ENCODE measurements at places on chromosomes 1 and 21.

DNA sequence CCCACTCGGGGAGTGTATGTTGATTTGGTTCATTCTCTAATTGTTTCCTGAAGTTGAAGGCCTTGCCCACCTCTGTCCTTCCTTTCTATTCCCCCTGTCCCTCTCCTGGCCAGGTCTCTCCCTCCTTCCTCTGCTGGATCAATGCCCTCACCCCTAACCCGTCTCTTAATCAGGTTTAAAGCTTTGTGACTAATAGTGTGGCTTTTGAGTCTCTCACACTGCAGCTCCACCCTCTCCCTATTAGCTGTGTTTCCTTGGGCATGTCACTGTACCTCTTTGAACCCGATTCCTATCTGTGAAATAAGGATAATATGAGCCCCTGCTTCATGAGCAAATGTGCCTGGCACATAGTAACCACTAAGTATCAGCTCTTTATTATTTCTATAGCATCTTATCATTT lies 20.5 kb downstream of the AHDC1 start:
- DNase-seq, result no peak

DNA sequence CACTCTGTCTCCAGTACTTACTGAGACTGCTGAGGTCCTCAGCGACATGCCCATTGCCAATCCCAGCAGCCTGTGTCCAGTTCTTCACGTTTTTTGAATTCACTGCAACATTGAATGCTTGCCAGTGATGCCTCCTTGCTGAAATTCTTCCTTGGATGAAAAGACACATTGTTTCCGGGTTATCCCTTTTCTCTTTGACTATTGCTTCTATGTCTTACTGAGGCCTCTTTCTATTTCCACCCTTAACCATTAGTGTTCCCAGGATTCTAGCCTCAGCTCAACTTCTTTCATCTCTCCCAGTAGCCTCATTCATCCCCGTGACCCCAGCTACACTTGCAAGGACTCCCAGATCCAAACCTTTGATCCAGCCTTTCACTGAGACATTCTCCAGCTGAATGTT lies 46.5 kb upstream of the KIF26B start:
- no peak for DNase-seq

DNA sequence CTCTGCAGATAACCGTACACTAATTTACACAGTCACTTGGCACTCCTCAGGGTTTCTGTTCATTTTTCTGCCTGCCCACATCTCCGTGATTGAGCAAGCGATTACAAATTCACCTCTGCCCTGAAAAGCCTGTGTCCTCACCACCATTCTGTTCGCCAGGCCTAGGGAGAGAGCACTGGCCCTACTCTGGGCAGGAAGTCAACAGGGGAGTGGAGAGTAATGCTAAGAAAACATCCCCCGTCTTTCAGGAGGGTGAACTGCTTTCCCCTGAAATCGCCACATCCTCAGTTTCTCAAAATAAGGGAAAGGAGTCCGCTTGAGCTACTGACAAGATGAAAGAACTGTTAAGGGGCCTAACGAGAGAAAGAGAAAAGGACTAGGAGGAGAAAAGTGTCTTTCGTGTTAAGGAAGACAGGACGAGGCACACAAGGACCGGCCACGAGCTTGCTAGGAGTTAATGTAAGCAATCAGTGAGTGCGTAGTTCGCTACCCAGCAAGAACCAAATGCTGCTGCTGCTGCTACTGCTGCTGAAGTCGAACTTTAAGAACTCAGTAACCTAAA lies 632 bp downstream of the PEX19 start:
- peak; percentile 27 for DNase-seq

GRCh38 chr1:154406572-154406879 lies 1.4 kb downstream of the IL6R start:
- DNase-seq, result peak; percentile 23

GRCh38 chr21:23579573-23579972 lies 2027.7 kb downstream of the MRPL39 start:
- DNase-seq, result no peak

DNA sequence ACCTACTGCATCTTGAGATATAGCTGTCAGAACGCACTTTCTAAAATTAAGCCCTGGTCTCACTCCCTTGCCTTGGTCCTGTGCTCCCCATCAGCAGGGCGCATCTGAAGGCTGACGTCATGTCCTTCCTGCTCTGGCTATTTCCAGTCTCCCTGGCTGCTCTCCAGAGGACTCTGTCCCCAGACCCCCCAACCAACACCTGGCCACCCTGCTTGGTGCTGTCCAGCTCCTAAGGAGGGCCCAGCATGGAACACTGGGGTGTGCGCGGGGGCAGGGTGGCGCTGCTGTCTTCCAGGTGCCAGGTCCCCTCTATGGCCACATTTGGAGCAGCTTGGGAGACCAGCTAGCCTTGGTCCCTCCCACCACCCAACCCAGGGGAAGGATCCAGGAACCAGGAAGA lies 8.3 kb downstream of the TNNT2 start:
- no peak for DNase-seq

DNA sequence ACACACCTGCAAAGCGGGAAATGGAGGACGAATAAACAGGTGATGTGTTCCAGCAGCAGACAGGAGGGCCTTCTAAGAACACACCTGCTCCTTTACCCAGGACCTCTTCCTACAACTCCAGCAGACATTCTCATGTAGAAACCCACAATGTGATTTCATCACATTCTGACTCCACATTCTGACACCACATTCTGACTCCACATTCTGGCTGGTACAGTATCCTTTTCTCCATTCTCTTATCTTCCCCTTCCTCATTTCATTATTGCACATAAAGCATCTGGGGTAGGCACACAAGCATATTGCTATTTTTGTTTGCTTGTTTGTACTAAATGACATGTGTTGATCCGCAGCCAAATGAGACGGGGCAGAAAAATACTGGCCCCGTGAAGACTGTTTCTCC lies 3.6 kb upstream of the ZNF124 start:
- no peak for DNase-seq

DNA sequence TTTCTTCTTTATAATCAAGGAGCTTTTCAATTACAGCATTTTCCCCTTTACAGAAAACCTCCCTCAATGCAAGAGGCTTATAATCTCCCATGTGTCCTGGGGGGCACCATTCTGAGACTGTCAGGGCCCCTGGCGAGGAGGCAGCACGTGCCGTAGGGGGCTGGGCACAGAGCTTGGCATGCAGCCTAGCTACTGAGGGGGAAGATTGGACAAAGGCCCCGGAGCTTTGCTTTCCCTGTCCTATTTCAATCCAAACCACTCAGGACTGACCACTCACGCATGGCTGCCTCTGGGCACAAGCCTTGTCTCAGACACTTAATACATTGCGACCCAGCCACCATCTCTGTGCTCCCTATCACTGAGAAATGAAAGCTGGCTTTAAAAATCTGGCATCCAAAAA lies 2.8 kb upstream of the RAP1GAP start:
- DNase-seq, result no peak

DNA sequence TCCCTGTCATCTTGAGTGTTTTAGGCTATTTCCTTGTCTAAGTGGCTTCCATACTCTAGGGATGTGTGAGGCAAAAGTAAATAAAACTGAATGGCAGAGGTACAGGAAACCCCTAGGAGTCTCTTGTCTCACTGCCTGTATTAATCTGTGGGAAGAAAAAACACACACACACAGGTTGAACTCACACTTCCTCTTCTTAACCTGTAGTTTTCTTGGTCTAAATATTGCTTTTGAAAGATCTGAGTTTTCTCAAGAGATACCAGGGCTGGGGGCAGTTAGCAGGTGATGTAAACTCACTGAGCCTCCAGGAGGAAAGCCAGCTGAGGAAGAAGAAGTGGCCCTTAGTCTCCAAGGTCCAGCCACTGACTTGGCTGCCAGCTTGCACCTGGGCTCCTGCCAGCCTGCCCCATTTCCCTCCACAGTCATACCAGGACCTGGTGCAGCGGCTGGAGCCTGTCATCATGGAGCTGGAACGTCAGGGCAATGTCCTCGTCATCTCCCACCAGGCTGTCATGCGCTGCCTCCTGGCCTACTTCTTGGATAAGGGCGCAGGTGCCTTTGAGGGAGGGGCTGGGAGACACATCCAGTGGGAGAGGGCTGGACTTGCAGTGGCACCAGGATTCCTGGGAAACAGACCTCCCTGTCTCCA lies 16.9 kb downstream of the PFKFB2 start:
- DNase-seq, result peak; percentile 54

- DNase-seq, result no peak
Measured at GRCh38 chr1:44903011-44903680, 60.1 kb upstream of the PTCH2 start.

DNA sequence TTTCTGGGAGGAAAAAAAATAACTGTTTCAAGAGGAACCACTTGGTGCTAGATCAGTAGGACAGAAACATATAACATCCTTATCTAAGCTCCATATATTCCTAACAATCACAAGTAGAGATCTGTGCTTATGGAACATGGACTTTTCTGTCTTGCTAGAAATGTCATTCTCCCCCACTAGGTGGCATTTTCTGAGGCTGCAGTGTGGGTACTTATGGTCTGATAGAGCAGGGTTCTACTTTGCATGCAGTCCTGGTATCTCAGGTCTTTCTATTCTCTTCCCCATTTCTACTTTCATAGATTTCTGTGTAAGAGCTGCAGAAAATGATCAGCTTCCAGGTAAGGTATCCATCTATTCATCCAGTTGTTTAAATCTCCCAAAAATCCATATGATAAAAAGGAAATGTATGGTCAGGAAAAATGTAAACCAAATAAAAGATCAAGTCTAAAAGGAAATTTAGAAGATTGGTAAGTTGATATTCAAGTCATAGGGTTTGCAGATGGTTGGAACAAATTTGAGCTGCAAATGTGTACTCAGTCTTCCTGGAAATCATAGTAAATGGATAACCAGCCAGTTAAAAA lies 1.5 kb downstream of the ZNF684 start:
- DNase-seq, result peak; percentile 74

DNA sequence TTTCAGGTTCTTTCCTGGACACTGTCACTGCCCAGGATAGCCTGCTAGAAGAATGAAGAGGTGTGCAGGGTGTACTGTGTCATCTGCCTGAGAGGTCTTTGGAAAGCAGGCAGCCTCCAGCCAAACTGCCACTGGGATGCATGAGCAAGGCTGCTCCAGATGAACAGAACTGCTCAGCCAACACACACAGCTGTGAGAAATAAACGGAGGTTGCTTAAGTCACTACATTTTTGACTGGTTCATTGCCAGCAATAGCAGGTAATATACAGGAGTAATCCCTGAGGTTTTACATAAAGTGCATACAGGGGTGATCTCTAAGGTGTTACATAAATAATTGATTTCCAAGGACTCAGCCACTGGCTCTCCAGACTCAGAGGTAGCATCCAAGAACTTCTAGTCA lies 516.9 kb downstream of the BRINP3 start:
- DNase-seq, result no peak

- no peak for DNase-seq
Measured at GRCh38 chr1:102593276-102593675, 515.0 kb downstream of the COL11A1 start.

- peak; percentile 60 for DNase-seq
Measured at GRCh38 chr1:67285780-67286488, 21.7 kb upstream of the IL12RB2 start.

DNA sequence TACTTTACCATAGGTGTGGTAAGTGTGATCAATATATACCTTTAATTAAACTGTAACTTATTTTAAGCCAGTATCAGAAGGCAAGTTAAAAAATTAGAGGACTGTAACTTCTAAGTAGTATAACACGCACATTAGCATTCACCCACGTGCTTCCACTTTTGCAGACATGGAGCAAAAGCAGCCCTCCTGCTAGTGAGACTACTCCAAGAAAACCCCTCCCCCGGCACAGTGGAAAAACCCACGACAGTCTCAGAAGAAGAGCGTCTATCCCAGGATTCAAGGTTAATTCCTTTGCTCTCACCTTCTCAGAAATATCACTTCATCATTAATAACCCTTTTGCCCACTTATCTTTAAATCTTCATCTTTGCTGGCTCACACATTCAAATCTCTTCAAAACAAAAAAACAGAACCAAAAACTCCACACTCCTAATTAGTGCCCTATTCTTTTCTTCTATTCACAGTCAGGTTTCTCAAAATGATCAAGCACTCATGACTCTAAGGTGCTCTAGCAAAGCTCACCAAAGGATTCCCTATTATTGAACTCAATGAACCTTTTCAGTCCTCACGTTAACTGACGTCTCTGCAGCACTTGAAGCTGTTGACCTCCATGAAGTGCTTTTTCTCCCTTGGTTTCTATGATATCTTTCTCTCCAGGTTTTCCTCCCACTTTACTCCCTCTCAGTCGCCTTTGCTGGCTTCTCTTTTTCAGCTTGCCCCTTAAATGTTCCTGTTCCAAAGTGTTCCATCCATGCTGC lies 213.5 kb downstream of the SMYD3 start:
- no peak for DNase-seq

DNA sequence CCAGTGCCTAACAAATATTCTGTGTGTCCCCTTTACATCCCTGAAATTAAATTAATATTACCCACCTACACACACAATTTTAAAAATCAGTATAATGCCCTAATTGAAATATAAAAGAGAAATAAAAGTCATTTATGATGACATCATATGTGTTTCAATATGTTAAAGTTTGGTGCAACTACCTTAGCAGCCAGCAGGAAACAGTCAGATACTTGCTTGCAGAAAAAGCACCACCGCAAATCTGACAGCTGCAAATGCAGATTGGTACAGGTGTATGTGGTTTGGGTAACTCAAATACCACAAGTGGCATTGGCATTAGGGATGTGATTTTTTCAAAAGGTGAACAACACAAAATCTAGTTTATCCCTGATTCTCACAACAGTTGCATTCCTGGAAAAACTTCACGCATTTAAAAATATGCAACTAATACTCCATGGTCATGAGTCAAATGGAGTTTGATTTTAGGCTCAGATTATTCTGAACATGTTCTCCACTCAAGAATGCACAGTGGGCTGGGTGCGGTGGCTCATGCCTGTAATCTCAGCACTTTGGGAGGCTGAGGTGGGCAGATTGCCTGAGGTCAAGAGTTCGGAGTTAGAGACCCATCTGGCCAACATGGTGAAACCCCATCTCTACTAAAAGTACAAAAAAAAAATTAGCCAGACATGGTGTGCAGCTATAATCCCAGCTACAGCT lies 106.3 kb downstream of the EDEM3 start:
- peak; percentile 55 for DNase-seq

DNA sequence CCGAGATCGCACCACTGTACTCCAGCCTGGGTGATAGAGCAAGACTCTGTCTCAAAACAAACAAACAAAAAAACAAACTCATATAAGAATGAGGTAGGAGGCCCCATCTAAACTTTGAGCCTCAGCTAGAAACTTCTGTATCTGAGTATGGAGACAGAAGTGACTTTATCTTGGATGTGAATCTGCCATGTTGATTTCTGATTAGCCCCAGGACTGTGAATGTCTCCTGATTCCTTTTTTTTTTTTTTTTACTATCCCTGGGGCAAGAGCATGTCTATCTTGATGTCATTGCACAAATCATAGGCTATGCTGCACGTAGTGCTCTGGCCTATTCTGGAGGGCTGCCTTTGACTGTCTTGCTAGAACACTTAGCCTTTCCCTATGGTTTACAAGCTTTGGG lies 211.0 kb downstream of the PTPRU start:
- DNase-seq, result no peak

GRCh38 chr1:96721053-96721415 lies 550 bp upstream of the PTBP2 start:
- peak; percentile 11 for DNase-seq

GRCh38 chr1:220203816-220204215 lies 68.4 kb downstream of the RAB3GAP2 start:
- DNase-seq, result no peak

- no peak for DNase-seq
Measured at GRCh38 chr1:180540697-180541594, 17.8 kb upstream of the OVAAL start.

- no peak for DNase-seq
Measured at GRCh38 chr21:29052224-29052623, 21.2 kb downstream of the CCT8 start.

Data from GM12865 (cell line).